ENCODE measurements at places on chromosomes 2 and 18.

DNA sequence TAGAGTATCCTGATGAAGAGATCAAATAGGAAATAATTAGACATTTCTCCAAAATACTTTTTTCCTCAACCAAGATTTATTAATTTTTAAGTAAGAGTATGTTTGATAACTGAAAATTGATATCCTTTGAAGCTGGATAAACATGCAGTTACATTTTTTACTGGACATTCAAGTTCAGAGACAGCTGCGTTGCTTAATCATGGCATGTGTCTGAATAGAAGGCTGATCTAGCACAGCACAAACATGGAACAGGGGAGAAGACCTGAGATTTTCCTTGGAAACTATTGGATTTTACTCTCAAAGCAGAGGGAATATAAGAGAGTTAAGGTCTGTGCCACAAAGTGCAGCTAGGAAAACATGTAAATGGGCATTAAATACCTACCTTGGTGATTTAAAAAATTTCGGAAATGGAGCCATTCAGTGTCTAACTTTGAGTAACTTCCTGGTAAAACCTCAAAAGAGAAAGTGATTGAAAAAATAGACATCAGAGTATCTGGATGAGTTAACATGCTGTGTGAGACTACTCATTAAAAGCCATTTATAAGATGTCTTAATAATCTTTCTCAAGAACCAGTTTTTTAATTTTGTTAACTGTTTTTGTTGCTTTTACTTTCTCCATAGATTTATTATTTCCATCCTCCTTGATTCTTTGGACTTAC lies 31.8 kb downstream of the CRIM1 start:
- no peak for DNase-seq

- no peak for DNase-seq
Observed at GRCh38 chr2:47719099-47719498, 63.8 kb upstream of the MSH6 start.

GRCh38 chr2:176001281-176001915 lies 669 bp downstream of the LNPK start:
- peak; percentile 24 for DNase-seq

GRCh38 chr2:147182260-147182659 lies 662.6 kb upstream of the ACVR2A start:
- DNase-seq: no peak

DNA sequence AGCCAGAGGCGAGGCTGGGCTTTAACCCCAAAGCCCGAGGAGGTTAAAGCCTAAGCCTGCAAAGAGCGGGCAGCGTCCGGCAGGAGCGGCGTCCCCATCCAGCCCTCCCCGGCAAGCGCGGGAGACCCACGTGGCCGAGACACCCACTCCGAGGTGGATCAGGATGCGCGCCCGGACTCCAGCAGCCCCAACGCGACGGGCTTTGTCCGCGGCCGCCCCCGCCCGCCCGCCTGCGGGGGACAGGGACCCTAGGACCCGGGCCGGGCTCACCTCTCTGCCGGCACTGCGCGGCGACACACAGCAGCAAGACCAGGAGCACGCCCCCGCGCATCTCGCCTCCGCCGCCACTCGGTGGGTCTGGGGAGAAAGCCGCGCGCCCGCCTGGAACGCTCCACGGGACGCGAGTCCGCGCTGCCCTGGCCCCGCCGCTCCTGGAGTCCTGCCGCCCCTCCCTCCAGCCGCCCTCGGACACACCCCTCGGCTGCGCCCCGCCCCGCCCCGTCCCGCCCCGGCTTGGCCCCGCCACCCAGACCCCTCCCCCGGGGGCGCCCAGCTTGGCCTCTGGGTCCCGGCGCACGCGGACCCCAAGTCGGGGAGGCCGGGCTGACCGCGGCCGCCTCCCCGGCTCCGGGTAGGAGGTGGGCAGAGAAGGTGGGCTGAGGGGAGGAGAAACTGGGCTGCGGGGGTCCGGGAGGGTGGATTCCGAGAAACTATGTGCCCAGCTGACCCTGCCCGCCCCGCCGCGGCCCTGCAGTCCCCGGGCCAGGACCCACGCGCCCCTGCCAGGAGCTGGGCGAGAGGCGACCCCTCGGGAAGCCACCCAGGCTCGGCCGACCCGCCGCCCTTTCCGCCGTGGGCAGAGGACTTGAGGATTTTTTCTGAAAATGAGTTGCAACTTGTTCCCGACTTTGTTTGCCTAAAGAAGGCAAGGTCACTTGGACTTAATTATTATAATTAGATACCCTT lies at the start of gene LAMA1:
Gene LAMA1 (minus strand): TSS at position 408 of the 966 bp plus-strand sequence. CDS start 77 bp downstream, at position 331.
- DNase-seq: no peak

DNA sequence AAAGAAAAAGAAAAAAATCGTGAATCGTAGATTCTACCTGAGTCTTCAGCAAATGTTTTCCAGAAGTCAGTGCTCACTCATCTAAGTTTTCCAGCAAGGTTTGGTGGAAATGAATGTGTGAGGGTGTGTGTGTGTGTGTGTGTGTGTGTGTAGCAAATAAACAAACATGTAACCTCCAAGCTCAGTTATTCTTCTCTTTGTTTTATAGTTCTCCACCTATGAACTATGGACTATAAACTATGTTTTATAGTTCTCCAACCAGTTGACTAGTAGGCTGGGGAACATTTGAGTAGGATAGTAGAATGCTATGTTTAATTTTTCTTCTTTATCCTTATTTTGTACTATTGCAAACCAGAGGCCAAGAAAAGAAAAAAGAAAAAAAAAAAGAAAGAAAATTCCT lies 44.6 kb upstream of the SERPINE2 start:
- no peak for DNase-seq

- peak; percentile 25 for DNase-seq
Observed at GRCh38 chr18:21741562-21742314, 1.1 kb downstream of the MIB1 start.

GRCh38 chr2:82781176-82781915 lies 1677.7 kb downstream of the SUCLG1 start:
- no peak for DNase-seq

- no peak for DNase-seq
Observed at GRCh38 chr2:179355881-179356280, 91.2 kb upstream of the SESTD1 start.

GRCh38 chr2:136116813-136117390 lies 1.0 kb downstream of the CXCR4 start:
- no peak for DNase-seq

- peak; percentile 49 for DNase-seq
Observed at GRCh38 chr2:208254118-208254870, 577 bp downstream of the IDH1 start.

DNA sequence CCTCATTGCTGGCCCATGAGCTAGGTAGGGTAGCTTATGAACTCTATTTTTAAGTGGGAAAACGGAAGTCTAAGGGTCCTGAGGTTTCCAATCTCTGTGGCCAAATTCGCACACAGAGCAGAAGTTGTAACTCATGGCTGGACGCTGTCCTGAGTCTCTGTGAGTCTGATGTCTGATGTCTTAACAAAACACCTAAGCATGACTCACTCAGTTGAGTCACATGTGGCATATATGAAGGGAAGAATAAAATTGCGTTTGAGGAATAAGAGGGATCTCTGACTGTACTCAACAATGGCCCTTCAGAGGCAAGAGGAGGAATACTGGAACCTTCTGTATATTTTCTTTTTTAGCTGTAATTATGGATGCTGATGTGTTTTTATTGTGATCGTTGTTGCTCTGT lies 569.7 kb downstream of the RIT2 start:
- DNase-seq: no peak

GRCh38 chr2:217466805-217467204 lies 536.0 kb downstream of the TNS1 start:
- no peak for DNase-seq

- no peak for DNase-seq
Observed at GRCh38 chr2:238243496-238244076, 3.7 kb upstream of the HES6 start.

- DNase-seq: no peak
Observed at GRCh38 chr18:54235871-54236270, 11.4 kb upstream of the MBD2 start.

DNA sequence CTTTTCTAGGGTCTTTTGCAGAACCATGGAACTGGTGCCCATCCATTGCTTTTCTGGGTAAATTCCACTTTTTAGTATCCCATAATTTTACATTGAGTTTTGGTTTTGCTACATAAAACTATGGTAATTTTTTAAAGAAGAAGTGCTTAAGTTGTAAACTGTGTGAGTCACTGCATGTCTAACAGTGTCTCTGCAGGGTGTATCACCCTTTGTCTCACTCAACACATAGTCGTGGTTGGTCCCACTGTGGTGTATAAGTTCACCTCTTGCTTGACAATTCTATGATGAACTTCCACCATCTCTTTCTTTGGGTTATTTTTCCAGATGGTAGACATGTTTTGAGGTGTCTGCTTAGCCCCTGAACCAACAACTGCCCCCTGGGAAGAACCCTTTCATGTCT lies 10.5 kb downstream of the SCTR start:
- DNase-seq: no peak

- DNase-seq: no peak
Observed at GRCh38 chr2:20758997-20759396, 63.9 kb downstream of the LDAH start.

GRCh38 chr2:42025151-42025582 lies 22.7 kb upstream of the PKDCC start:
- no peak for DNase-seq

DNA sequence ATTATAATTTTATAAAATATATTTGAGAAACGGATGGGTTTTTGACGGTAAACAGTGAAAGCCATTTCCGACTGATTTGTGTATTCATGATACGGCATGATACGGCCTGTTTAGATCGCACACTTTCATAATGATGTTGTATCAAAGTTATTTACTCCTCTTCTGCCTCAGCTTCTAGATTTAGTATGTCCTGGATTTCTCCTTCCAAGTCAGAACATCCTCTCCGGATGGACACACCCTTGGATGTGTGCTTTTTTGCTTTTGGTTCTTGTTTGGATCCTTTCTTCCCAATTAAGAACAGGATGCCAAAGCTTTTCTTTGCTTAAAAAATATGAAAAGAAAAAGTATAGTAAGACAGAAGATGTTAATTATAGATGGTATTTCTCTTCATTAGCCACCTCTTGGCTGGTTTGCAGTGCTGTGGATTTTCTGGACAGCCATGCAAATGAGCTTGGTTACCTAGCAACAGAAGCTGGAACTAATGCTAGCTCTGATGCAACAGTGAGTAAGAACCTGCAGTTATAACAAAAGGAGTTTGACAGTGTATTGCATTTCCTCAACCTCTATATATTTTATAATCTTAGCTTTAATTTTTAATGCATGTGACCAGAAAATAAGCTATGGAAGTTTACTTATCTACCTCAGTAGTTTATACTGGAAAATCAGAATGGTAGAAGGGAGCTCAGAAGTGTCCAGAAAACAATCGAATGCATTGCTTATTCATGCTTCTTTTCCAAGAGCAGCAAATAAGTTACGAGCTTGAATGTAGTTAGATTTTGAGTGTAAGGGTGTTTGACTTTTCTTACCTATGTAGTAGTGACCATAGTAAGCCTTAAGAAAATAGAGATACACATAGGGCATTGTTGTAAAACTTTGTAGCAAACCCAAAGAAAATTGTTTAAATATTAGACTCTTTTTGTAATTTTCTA lies 27.9 kb downstream of the RMND5A start:
- no peak for DNase-seq

DNA sequence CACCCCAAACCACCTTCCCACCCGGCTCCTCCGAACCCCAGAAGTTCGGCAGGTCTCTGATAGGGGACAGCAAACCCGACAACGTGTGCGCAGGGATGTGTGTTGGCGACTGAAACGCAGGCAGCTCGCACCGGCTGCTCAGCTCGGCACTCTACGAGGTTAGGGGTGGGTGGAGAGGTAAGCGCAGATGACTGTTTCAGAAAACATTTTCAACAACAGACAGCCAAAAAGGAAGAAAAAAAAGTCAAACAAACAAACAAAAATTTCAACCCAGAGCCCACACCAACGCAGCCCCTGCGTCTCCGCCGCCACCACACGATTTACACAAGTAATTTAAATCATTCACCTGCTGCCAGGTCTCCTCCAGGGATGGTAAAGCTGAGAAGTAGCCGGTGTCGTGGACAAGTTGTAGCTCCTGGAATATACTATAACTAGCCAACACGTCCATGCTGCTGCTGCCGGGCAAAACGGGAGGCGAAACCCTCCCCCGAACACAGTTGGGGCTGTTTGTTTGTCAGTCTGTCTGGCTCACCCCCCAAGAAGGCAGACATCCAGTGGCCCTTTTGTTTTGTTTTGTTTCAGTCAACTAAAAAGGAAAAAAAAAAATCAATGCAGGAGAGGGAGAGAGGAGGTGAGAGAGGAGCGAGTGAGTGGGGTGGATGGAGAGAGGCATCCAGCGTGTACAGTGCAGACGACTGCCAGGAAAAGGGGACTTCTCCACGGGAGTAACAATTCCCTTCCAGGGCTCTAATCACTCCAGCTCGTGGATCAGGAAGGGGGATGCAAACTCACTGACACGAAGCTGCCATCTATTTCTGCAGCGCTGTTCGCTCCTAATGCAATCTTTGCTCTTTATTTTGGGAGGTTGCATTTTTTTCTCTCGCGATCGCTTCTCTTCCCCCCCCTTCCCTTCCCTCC lies at the start of gene KLF7:
Gene KLF7 (minus strand): TSS at position 828 of the 918 bp plus-strand sequence. CDS start 380 bp downstream, at position 448.
- no peak for DNase-seq

- DNase-seq: peak; percentile 52
Observed at GRCh38 chr2:158457092-158457825, 507 bp downstream of the PKP4 start.

DNA sequence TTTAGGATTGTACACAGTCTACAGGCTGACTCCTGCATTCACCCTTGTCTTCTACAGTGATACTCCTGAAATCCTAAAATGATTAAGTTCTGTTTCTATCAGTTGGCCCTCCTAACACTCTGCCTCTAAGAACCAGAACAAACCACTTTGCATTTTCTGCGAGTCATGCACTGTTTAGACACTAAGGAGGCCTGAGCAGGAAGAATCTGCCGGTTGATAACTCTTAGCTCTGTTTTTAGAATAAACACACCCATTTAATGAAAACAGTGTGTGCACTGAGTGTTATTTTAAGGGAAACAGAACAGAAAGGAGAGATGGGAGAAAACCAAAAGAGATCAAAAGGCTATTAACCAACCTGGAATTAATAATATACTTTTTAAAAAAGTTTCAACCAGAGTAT lies 22.9 kb upstream of the SSB start:
- no peak for DNase-seq

GRCh38 chr2:96764253-96764637 lies 3.5 kb downstream of the CNNM4 start:
- DNase-seq: no peak

GRCh38 chr2:950080-950966 lies at the start of gene SNTG2:
SNTG2 (plus strand) TSS chr2:950849; CDS start chr2:950997, 148 bp downstream.
- no peak for DNase-seq

DNA sequence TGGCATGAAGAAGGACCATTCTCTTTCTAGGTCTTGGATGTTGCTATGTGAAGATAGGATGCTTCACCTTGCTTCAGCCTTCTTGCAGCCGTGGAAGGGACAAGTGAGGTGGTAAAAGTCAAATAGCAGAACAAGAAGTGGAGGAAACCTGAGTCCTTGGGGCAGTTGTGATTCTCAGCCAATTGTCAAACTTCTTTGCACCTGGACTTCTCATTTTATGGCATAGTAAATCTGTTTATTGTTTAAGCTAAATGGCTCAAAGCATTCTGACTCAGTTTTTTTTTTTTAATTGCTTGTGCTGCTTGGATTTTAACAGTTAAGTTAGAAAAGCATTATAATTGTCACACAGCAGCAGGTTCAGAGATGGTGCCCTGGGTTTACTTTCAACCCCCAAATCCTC lies 33.0 kb upstream of the ST6GAL2 start:
- DNase-seq: no peak

- no peak for DNase-seq
Observed at GRCh38 chr18:73645160-73645715, 502.4 kb downstream of the FBXO15 start.

GRCh38 chr18:57063601-57064103 lies 83.2 kb upstream of the BOD1L2 start:
- DNase-seq: no peak
